ENCODE measurements at places on chromosomes 6 and 20. TPM values are rescaled to one million over a fixed set of nuclear protein-coding genes. Genes with fewer than 3 reads are reported as not detected.

DNA sequence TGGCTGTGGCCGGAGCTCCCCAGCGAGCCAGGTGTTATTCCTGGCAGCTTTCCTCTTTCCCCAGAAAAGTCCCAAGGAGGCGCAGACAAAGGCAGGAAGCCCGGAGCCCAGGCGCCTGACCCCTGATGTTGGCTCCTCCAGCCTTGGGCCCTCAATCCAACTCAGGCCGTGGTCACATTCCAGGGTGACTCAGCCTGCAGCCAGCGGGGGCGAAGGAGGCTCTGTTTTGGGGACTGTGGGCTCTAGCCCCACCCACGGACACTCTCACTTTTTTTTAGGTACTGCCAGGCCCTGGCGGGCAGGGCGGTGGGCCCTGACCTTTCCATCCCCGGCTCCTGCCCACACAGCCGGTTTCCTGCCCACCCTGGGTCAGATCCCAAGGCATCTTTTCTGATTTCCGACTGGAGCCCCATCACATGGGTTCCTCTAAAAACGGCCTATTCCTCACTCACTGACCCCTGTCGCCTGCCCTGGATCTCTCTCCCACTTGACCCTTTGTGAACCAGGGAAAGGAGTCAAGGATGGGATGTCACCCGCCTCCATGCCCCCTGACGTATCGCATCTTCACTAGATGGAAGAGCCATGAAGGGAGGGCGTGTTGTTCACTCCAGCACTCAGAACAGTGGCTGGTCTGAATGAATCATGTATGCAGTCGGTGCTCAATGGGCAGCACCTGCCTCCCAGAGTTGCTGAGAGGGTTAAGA is 5.5 kb downstream of the PTGIS start:
- no peaks in the 10 kb centered on the region for H3K36me3 ChIP-seq

- DNase-seq = no peak
- H3K36me3 ChIP-seq = no peaks in the 10 kb centered on the region
- H3K4me1 ChIP-seq = peaks cover 10% of the 10 kb centered on the region
- H3K27ac ChIP-seq = no peak overlapping the region
- no peak overlapping the region for H3K4me3 ChIP-seq
- H3K27me3 ChIP-seq = no peaks in the 10 kb centered on the region
Observed at GRCh38 chr6:91142154-91142553, 555.3 kb upstream of the MAP3K7 start.

- no peaks in the 10 kb centered on the region for H3K27me3 ChIP-seq
- H3K4me1 ChIP-seq = no peaks in the 10 kb centered on the region
- no peak overlapping the region for H3K4me3 ChIP-seq
- DNase-seq = no peak
Observed at GRCh38 chr6:133991096-133991593, 38.1 kb downstream of the TBPL1 start.

GRCh38 chr6:71510856-71511255 is 222.2 kb downstream of the OGFRL1 start:
- no peak for DNase-seq
- H3K4me3 ChIP-seq = no peak overlapping the region
- no peaks in the 10 kb centered on the region for H3K4me1 ChIP-seq
- no peaks in the 10 kb centered on the region for H3K27me3 ChIP-seq
- H3K36me3 ChIP-seq = no peaks in the 10 kb centered on the region

DNA sequence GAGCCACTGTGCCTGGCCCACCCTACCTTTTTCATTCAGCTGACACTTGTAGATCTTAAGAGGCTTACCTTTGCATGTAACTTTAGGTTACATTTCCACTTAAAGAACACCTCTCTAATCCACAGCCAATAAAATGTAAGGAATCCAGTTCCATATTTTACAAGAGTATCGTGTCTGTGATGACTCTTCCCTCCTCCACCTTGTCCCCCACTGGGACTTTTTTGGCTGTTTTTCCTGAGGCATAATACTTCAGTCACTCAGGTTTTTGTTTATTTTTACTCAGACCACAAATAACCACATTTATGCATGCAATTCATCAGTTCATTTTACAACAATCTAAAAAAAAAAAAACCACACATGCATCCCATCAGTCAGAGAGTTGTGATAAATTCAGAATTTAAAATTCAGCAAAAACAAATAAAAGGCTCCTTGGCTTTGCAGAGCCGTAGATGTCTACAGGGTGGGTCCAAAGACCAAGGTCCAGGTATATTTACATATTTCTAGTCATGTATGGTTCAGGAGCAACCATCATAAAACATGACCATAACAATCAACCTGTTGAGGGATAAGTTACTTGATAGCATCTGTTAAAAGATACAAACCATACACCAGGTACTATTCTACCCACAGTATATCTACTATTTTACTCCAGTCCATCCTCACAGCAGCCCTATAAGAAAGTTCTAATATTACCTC is 9.9 kb downstream of the ATXN1 start:
- H3K27ac ChIP-seq = no peak overlapping the region
- H3K4me1 ChIP-seq = peaks cover 4% of the 10 kb centered on the region
- no peak overlapping the region for H3K4me3 ChIP-seq
- DNase-seq = no peak
- H3K27me3 ChIP-seq = no peaks in the 10 kb centered on the region

GRCh38 chr6:80942911-80943310 is 809.6 kb downstream of the TENT5A start:
- no peaks in the 10 kb centered on the region for H3K36me3 ChIP-seq
- no peak for DNase-seq
- H3K4me1 ChIP-seq = no peaks in the 10 kb centered on the region
- H3K27ac ChIP-seq = no peak overlapping the region

GRCh38 chr6:52946306-52946705 is 36.8 kb upstream of the GSTA3 start:
- H3K4me1 ChIP-seq = no peaks in the 10 kb centered on the region
- H3K27ac ChIP-seq = no peak overlapping the region
- no peak for DNase-seq

DNA sequence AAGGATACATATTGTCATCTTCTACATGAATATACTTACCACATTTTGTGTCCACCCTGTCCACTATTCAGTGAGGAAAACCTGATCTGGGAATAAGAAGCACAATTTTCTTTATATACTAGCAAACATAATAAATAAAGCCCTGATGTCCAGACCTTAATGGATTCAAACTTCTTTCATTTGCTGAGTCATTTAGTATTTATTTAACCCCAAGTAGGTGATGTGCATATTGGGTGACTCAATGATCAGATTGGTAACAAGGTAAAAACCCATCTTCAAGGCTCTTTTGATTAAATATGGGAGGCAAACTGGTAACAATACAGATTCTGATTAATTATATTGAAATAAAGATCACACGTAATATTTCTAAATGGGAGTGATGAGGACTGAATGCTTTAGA is 1159.8 kb upstream of the EYS start:
- DNase-seq = no peak
- H3K36me3 ChIP-seq = no peaks in the 10 kb centered on the region
- H3K27me3 ChIP-seq = no peaks in the 10 kb centered on the region
- H3K27ac ChIP-seq = no peak overlapping the region

GRCh38 chr20:39855799-39856198 is 833.2 kb downstream of the MAFB start:
- H3K4me3 ChIP-seq = no peak overlapping the region
- no peaks in the 10 kb centered on the region for H3K4me1 ChIP-seq
- no peaks in the 10 kb centered on the region for H3K36me3 ChIP-seq

DNA sequence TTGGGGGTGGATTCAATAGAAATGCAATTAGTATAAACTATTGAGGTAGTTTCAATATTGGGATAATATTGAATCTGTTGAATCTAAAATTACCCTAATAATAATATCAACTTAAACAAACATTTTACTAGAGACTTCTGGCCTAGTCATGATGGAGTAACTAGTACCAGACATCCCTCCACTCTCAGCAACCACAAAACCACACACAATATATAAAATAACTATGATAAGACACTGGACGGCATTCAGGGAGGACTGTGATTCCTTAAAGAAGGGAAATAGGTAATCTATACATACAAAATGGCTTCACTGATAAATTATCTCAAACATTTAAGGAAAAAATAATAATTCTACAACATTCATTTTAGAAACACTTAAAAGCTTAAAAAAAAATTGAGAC is 38.9 kb upstream of the TMEM14A start:
- H3K4me3 ChIP-seq = no peak overlapping the region
- H3K27ac ChIP-seq = no peak overlapping the region
- no peaks in the 10 kb centered on the region for H3K36me3 ChIP-seq

- H3K27me3 ChIP-seq = no peaks in the 10 kb centered on the region
- no peaks in the 10 kb centered on the region for H3K4me1 ChIP-seq
- no peak overlapping the region for H3K27ac ChIP-seq
- no peak for DNase-seq
- no peaks in the 10 kb centered on the region for H3K36me3 ChIP-seq
Observed at GRCh38 chr6:40743690-40744446, 156.7 kb upstream of the LRFN2 start.

The TRAPPC3L gene
- not detected for total RNA-seq

DNA sequence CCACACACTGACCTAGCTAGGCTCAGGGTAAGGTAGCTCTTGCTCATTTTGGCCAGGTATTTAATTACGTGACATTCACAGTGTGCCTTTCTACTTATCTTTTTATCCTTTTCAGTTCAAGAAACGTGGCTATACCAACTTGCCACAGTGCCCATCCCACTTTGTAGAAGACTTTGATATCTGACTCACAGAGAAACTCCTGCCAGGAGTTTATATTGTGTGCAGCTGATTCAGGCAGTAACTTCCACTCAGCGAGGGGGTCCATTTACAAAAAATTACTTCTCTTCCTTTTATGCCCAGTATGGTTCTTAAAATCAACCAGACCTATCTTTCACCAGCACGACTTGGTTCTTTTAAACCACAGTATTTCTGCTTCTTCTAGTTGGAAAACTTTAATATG is 75.6 kb downstream of the PRL start:
- no peak for DNase-seq
- H3K4me3 ChIP-seq = no peak overlapping the region
- H3K27me3 ChIP-seq = no peaks in the 10 kb centered on the region
- H3K36me3 ChIP-seq = no peaks in the 10 kb centered on the region
- H3K4me1 ChIP-seq = no peaks in the 10 kb centered on the region

GRCh38 chr6:149182262-149182661 is 135.2 kb upstream of the TAB2 start:
- H3K36me3 ChIP-seq = no peaks in the 10 kb centered on the region
- no peak for DNase-seq
- H3K4me3 ChIP-seq = no peak overlapping the region
- no peaks in the 10 kb centered on the region for H3K27me3 ChIP-seq
- no peaks in the 10 kb centered on the region for H3K4me1 ChIP-seq

The FHL5 gene
- 10.7 TPM for total RNA-seq

DNA sequence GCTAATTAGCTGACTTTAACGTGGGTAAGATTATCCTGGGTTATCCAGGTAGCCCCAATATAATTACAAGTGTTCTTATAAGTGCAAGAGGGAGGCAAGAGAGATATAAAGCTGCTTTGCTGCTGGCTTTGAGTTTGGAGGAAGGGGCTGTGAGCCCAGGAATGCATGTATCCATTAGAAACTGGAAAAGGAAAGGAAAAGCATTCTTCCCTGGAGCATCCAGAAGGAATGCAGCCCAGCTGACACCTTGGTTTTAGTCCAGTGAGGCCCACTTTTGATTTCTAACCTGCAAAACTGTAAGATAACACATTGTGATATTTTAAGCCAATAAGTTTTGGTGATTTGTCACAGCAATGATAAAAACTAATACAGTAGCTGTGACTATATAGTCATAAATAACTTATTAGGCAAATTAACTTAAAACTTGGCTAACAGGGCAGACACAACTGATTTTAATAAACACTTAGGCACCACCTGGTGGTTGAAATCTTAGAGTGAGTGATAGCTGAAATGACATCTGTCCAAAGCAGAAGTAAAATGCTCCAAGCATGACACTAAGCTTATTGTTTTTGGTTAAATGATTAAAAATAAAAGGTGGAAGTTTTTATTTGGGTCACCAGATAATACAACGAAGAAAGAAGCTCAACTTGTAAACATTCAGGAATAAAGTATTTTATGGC is 35.6 kb downstream of the ADGRF4 start:
- no peak for DNase-seq
- H3K27me3 ChIP-seq = no peaks in the 10 kb centered on the region
- no peaks in the 10 kb centered on the region for H3K4me1 ChIP-seq
- H3K27ac ChIP-seq = no peak overlapping the region

GRCh38 chr6:11111769-11112437 is 378 bp upstream of the ERVFRD-1 start:
- H3K36me3 ChIP-seq = no peaks in the 10 kb centered on the region
- no peaks in the 10 kb centered on the region for H3K27me3 ChIP-seq
- no peak overlapping the region for H3K4me3 ChIP-seq

- no peak overlapping the region for H3K27ac ChIP-seq
- DNase-seq = no peak
- H3K4me3 ChIP-seq = no peak overlapping the region
- no peaks in the 10 kb centered on the region for H3K27me3 ChIP-seq
- no peaks in the 10 kb centered on the region for H3K36me3 ChIP-seq
Observed at GRCh38 chr6:16257999-16258708, 19.8 kb downstream of the GMPR start.

DNA sequence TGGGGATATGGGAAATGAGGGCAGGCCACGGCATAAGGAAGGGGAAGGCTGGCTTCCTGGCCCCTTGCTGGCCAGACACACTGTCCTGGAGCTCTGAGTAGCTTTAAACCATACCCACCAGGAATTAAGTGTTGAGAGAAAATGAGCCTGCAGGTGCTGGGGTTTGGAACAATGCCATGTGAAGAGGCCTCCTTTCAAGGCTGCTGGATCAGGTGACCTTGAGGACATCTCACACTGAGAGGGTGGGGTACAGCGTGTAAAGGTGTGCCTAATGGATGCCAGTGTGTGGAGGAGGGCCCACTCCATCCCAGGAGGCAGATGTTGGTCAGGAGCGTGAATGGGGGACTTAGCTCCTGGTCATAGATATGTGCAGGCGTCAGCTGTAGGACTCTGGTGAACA is 74.8 kb upstream of the MLN start:
- H3K36me3 ChIP-seq = no peaks in the 10 kb centered on the region

GRCh38 chr20:16438100-16438499 is 135.1 kb downstream of the KIF16B start:
- DNase-seq = no peak
- H3K4me3 ChIP-seq = no peak overlapping the region
- H3K4me1 ChIP-seq = no peaks in the 10 kb centered on the region

DNA sequence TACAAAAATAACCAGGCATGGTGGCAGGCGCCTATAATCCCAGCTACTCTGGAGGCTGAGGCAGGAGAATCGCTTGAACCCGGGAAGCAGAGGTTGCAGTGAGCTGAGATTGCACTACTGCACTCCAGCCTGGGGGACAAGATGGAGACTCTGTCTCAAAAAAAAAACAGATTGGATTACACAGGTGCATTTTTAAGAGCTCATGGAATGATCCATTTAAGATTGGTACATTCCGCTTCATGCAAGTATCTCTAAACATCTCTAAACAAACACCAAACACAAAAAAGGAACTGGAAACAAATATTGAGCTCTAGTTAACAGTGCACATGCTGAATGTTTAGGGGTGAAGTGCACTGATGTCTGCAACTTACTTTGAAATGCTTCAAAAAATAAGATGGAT is 154.3 kb downstream of the GRM4 start:
- no peaks in the 10 kb centered on the region for H3K4me1 ChIP-seq
- no peaks in the 10 kb centered on the region for H3K27me3 ChIP-seq
- no peak overlapping the region for H3K4me3 ChIP-seq
- DNase-seq = no peak
- no peaks in the 10 kb centered on the region for H3K36me3 ChIP-seq
- H3K27ac ChIP-seq = no peak overlapping the region

The NHLRC1 gene
- total RNA-seq = 3.5 TPM

GRCh38 chr20:47356220-47356525 is 326 bp downstream of the ZMYND8 start:
- peak overlapping the region; percentile 99 for H3K27ac ChIP-seq
- peaks cover 24% of the 10 kb centered on the region for H3K4me1 ChIP-seq
- H3K4me3 ChIP-seq = no peak overlapping the region
- no peak for DNase-seq
- H3K36me3 ChIP-seq = no peaks in the 10 kb centered on the region
